ENCODE measurements at places on chromosomes 5 and 9.
A peak's percentile ranks its signal among the peaks of the same experiment; 100 is the strongest.

DNA sequence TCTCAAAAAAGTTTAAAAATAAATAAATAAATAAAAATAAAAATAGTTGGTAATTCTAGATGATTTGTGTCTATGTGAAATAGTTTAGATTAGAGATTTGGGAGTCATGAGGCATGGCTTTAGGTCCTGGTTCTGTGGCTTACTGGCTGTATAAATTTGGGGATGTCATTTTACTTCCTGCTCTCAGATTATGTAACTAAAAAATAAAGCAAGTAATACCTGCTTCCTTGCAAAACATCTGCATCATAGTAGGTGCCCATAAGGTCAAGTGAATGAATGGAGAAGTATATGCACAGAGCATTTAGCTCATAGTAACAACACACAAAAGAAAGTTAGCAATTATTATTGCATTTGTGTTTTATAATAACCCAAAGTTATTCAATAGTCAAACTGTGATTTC, 287.7 kb upstream of the TLE4 start:
- no peak for DNase-seq

DNA sequence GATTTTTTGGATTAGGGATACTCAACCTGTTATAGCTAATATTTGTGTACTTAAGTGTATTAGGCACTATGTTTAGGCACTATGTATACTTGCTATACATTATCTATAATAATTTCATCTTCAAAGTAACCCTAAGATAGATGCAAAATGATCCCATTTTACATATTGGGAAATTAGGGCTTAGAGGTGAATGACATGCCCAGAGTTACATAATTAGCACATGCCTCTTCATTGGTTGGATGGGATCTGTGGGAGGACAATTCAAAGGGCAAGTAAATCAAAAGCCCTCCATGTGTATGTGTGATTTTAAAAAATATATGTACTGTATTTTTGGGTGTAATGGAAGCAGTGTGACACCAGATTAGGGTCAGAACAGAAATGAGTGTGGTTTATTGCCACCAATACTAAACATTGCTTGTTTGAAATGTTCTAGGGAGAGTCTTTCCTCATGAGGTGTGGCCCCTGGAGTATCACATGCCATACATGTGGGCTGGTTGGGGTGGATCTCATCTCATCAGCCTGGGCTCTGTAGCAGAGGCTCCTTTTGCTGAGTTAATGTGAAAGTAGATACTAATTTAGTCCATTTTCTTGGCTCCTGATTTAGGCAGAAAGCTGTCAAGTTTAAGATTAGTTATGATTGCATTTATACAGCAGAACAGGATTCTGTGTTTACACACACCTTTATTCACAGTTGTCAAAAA, 5.5 kb downstream of the C9orf85 start:
- DNase-seq: no peak

GRCh38 chr9:129496473-129497004, 124.4 kb downstream of the C9orf50 start:
- DNase-seq: peak; percentile 70

- DNase-seq: no peak
Measured at GRCh38 chr5:117803533-117803932, 1184.8 kb downstream of the DTWD2 start.

DNA sequence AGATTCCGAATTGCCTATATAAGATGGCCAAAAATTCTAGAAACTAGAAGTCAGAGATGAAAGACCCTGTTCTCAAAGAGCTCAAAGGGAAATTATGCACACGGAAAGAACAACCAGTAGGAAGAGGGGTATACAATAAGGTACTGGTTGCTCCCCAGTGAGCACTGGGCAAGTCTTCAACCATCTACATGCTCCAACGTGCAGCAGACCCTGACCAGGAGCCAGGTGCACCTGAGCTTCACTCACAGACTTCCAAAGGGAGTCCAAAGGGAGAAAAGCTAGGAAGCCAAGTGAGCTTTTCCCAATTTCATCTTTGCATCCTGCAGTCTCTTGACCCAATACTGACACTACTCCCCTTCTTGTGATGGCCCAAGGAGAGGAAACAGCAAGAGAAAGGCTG, 3.9 kb downstream of the REEP5 start:
- no peak for DNase-seq

DNA sequence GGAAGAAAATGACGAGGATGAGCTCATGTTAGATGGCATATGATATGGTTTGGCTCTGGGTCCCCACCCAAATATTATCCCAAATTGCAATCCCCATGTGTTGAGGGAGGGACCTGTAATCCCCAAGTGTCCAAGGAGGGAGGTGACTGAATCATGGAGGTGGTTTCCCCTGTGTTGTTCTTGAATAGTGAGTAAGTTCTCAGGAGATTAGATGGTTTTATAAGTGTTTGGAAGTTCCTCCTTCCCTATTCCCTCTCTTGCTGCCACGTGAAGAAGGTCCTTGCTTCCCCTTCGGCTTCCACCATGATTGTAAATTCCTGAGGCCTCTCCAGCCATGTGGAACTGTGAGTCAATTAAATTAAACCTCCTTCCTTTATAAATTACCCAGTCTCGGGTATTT, 10.1 kb downstream of the EDIL3 start:
- DNase-seq: no peak

All from HEK293T (cell line).